Stimulated activated CD8-positive, alpha-beta memory T cell treated with anti-CD3 and anti-CD28 coated beads, Interleukin-2, amount 100 ng/mL, for 1 hour (primary cell): ENCODE measurements at places on chromosomes 3 and 15.

- no peak for DNase-seq
Measured at GRCh38 chr3:115293321-115293720, 146.2 kb upstream of the ZBTB20 start.

DNA sequence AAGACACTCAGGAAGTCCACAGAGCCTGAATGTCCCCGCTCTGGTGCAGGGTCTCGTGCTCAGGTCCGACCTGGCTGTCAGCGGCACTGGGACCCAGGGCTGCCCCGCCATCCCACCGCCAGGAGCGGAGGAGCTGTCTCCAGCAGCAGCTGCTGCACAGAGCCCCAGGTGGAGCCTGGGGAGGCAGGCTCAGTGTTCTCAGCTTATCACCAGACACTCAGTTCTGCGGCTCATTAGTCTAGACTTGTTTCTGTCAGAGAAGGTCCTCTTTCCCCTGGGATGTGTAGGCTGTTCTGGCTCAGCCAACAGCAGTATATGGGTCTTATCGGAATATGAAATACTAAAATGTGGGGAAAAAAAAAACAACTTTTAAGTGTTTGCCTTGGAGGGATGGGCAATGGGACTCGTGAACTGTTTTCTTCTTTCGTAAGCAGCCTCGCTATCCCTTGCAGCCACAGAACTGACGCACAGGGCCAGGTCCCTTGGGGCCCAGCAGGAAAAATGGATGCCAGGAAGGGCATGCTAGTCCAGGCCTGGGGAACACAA, 75.9 kb downstream of the KLF13 start:
- DNase-seq = no peak

- no peak for DNase-seq
Measured at GRCh38 chr3:105953831-105954230, 85.0 kb upstream of the CBLB start.

GRCh38 chr3:171365489-171365888, 94.7 kb downstream of the TNIK start:
- DNase-seq = no peak

- DNase-seq = no peak
Measured at GRCh38 chr15:43126356-43126755, 7.0 kb upstream of the TMEM62 start.

GRCh38 chr3:61594144-61594963, 33.0 kb downstream of the PTPRG start:
- no peak for DNase-seq

- DNase-seq = no peak
Measured at GRCh38 chr15:65026756-65027155, 2.7 kb downstream of the MTFMT start.

DNA sequence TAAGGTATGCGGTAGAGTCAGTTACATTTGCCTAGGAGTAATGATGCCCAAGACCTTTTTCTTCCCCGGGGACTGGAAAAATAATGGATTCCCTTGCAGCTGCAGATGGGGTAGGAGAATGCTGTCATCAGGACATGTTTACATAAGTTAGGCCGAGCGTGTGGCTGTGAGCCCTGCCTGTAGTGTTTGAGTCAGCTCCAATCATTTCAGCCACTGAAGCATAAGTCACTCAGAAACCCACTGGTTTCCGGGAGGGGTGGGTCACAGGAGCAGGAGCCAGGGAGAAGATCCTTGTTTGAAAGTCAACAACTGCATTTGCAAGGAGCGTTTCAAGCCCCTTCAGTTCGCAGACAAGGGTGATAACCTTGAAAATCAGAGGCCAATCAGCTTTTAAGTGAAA, 562.3 kb downstream of the MCTP2 start:
- no peak for DNase-seq

GRCh38 chr15:74837482-74838136, 5.3 kb downstream of the ULK3 start:
- DNase-seq = no peak

GRCh38 chr15:81941479-81941878, 104.3 kb downstream of the MEX3B start:
- no peak for DNase-seq
